ENCODE measurements at places on chromosomes 1 and 21.

- no peak for DNase-seq
Measured at GRCh38 chr1:23370709-23371584, 1.3 kb upstream of the ZNF436 start.

DNA sequence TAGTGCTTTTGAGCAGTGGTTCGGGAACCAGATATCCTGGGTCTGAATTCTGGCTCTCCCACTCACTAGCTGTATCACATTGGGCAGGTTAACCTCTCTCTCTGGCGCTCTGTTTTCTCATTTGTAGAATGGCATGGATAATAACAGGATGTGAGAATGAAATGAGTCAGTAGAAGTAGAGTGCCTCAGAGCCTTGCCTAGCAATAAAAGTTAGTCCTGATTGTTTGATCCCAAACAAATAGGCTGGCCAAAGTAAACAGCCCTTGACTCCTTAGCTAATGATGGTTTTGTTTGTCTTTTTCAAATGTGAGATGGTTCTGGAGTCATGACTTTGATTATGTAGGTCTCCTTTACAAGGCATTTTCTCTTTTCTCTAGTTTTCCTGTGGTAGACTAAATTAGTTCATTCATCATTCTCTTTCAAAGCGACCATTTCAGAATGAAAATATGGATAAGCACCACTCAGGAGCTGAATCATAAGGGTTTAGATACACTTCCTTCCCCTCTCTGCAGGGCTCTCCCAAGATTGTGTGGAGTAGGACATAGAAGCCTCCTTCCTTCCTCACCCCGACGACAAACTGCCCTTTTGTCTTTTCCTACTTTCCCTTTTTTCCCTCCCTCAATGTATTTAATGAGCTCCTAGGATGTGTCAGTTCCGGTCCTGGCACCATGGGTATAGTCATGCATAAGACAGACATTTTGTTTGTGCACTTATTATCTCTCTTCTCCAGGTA, 23.1 kb downstream of the KIAA0040 start:
- no peak for DNase-seq

GRCh38 chr1:43427524-43427923, 26.2 kb downstream of the HYI start:
- DNase-seq, result no peak

DNA sequence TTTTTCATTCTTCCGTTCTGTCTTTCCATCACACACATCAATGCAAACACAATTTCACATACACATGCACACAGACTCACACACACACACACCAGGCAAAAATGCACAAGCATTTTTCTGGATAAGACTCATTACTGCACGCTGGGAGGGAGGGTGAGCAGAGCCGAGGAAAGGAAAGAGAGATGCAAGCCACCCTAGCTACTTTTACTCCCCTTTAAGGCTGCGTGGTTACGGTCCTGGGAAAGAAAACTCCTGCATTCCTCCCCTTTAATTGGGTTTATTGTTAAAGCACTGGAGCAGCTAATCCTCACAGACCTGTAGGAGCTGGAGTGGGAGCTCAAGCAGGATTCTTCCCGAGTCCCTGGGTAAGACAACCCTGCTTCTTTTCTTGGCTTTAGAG, at the start of gene CAMK1G:
Gene CAMK1G, plus strand, starts transcription at position 307 of the 400 bp plus-strand sequence. CDS start 11,270 bp downstream, outside the sequence.
- DNase-seq, result no peak

GRCh38 chr1:207861442-207862177, 49.3 kb downstream of the CD34 start:
- peak; percentile 70 for DNase-seq

GRCh38 chr1:226737819-226738420, 1.2 kb downstream of the ITPKB start:
- no peak for DNase-seq

GRCh38 chr1:157137408-157138219, 581 bp downstream of the ETV3 start:
- DNase-seq, result no peak

GRCh38 chr1:248805876-248806275, 19.8 kb downstream of the SH3BP5L start:
- no peak for DNase-seq

GRCh38 chr1:36323636-36324352, at the start of gene EVA1B:
TSS of gene EVA1B (minus strand) at chr1:36323645. CDS start at chr1:36323037, 608 bp downstream.
- peak; percentile 59 for DNase-seq

DNA sequence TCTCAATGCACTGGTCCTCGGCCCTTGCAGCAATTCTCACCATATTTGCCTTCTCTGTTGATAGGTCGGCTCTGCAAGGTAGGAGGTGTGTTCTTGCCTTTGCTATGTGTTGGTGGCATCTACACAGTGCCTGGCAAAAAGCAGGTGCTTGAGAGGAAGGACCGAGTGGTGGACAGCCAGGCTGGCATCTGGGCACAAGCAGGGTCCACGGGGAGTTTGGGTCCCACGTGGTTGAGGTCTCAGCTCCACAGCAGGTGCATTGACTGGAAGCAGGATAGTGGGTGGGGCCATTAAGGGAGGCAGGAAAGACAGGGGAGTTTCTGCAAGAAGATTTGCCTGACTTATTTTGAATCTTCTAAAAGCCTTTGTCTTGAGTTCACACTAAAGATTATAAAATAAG, 81.2 kb upstream of the WNT4 start:
- no peak for DNase-seq

GRCh38 chr1:231214918-231215680, 25.9 kb upstream of the GNPAT start:
- no peak for DNase-seq

- no peak for DNase-seq
Measured at GRCh38 chr1:246949956-246950355, 18.2 kb upstream of the AHCTF1 start.

DNA sequence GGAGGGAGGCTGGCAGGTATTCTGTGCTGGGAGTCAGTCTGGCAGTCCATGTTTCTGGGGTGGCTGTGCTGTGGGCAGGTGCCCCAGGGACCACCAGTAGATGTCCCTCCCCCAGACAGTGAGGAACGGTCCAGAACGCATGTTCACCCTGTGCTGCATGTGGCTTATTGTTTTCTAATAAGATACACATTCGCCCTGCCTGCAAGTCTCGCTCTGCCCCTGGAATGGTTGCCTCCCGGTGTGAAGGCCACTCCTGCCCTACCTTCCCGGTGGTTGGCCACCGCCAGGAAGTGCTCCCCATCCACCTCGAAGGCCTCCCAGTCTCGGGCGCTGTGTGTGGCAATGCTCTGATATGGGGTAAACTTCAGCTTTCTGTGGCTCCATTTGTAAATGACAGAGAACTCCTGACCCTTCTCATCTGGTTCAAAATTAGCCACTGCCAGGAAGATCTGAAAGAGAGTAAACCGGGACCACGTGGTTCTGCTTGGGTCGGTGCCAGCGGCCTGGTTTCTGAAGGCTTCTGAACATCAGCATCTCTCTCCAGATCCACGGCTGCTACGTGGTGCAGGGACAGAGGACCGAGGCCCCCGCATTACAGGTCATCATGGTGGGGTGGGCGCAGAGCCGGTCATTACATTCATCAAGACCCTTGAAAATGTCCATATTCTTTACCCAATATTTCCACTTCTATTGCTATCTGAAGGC, 14.5 kb downstream of the KRTAP10-1 start:
- DNase-seq, result no peak

DNA sequence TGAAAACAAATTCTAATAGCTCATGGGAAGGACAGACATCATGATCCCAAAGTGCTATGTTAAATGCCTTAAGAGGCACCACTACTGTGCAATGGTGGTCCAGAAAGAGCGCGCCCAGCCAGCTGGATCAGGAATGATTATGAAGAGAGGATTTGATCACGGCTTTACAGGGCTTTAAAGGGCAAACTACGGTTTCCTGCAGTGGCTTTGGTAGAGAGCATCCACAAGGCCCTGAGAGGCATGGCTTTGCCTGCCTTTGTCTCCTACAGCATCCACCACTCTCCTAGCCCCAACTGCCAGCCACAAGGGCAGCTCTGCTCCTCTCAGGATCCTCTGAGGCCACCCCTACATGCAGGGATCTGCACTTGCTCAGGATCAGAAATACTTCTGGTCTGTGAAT, 40.7 kb downstream of the ZNF281 start:
- no peak for DNase-seq

- no peak for DNase-seq
Measured at GRCh38 chr1:110250749-110251148, 40.6 kb downstream of the KCNC4 start.

GRCh38 chr21:46482225-46482845, 23.6 kb downstream of the DIP2A start:
- no peak for DNase-seq

GRCh38 chr1:223016381-223016780, 126.7 kb downstream of the TLR5 start:
- no peak for DNase-seq

DNA sequence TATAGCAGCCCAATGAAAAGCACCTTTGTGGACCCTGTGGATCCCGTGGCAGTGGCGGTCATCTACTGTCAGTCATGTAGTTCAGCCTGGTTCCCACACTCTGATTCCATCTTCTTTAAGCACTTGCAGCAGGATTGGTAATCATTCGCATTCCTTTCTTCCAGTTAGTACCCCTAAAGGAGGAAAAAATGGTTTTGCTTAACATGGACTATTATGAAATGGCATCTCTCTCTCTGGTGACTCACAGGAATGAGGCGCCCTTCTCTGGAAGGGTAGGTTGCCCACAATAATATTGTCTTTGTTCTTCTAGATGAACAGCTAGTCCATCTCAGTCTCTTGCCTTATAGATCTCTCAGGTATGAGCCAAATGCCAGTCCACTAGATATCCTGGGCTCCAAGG, 127.9 kb upstream of the MROH9 start:
- no peak for DNase-seq

- no peak for DNase-seq
Measured at GRCh38 chr1:96465441-96465840, 256.1 kb upstream of the PTBP2 start.

DNA sequence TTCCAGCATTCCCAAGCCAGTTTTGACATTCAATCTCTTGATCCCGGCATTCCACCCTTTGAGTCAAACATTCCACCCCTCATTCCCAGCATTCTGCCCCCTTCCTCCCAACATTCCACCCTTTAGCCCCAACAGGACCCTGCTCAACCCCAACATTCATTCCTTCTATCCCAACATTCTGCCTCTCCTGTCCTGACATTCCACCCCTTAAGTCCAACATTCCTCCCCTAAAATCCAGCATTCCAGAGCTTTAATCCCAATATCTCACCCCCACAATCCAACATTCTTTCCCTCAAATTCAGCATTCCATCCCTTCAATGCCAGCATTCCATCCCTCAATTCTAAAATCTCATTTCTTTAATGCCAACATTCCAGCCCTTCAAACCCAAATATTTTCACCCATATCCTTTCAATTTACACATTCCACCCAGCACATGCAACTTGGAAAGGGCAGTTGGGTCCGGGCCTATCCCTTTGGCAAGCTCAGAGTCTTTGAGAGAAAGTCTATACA, 22.9 kb downstream of the DDX20 start:
- DNase-seq, result no peak

- DNase-seq, result no peak
Measured at GRCh38 chr1:181347495-181348390, 135.6 kb upstream of the CACNA1E start.
